ENCODE measurements at places on chromosomes 7 and 10.
A peak's percentile ranks its signal among the peaks of the same experiment; 100 is the strongest.

- DNase-seq: no peak
These were observed 125.1 kb downstream of the GLRX3 start for GRCh38 chr10:130261306-130261705.

GRCh38 chr7:33678569-33679335 is 226.6 kb upstream of the BMPER start:
- no peak for DNase-seq

GRCh38 chr10:73857446-73857845 is 16.9 kb downstream of the CAMK2G start:
- DNase-seq: no peak

- DNase-seq: peak; percentile 87
These were observed 38.2 kb downstream of the PRSS2 start for GRCh38 chr7:142808802-142809583.

GRCh38 chr10:5544216-5544805 is 19.6 kb downstream of the CALML3 start:
- no peak for DNase-seq

GRCh38 chr7:2209146-2209960 is 23.4 kb downstream of the MAD1L1 start:
- peak; percentile 14 for DNase-seq

GRCh38 chr7:83873459-83873858 is 224.5 kb upstream of the SEMA3E start:
- no peak for DNase-seq

- DNase-seq: no peak
These were observed 69.2 kb downstream of the C10orf67 start for GRCh38 chr10:23275355-23275754.

DNA sequence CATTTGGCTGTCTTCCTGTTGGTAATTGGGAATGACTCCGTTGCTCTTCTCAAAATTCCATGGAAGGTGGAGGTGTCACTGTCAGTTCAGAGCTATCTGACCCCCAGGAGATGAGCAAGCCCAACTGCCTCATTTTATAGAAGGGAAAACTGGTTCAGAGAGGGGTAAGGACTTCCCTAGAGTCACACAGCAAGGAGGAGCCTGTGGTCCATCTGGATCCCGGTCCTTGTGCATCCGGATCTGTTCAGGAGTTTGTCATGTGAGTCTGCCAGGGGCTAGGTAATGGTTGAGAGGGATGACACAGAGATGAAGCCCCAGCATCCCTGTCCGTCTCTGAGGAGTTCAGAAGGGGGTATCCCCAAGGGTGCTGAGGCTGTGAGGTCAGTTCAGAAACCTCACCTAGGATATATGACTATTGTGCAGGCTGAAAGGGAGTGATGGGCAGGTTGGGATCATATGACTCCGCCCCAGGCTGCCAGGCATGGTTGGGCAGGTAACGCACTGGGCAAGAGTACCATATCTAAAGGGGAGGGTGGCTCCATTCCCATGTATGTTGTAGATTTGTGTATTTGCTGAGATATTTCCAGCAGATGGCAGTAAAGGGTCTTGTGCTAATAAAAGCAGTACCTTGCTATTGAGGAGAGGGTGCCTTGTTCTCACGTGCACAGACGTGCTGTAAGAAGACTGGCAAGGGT is 16.0 kb upstream of the SLC29A3 start:
- DNase-seq: no peak
